ENCODE measurements at places on chromosomes 1 and 21. TPM values are rescaled to one million over a fixed set of nuclear protein-coding genes. Genes with fewer than 3 reads are reported as not detected.

C1orf21 gene
- total RNA-seq: 78.5 TPM

C1QTNF12 gene
- total RNA-seq: not detected

MTARC1 gene
- total RNA-seq: 4.0 TPM

HTR6 gene
- total RNA-seq: not detected

SH2D1B gene
- total RNA-seq: 0.16 TPM

IL12RB2 gene
- total RNA-seq: 0.43 TPM

PADI2 gene
- 0.52 TPM for total RNA-seq

CHI3L2 gene
- 9.9 TPM for total RNA-seq

GABRD gene
- total RNA-seq: not detected

GRCh38 chr1:18058981-18059605, 48.5 kb upstream of the IGSF21 start:
- DNase-seq: no peak

DNA sequence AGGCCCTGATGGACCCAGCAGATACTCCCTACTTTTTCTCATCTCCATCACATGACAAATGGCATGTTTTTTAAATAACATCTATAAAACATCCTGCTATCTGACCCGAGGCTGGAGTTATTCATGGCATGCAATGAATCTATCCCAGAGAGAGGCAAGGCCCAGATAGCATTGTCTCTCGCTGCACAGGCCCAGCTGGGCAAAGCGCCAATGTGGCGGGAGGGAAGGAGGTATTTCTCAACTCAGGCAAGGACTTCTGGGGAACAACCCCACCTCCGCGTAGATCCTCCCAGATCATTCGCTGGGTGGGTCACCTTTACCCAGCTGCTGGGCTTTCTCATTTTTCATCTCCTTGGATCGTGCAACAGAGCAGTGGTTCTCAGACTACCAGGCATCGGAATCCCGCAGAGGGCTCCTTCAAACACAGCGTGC, 59.8 kb downstream of the ERG start:
- peak; percentile 80 for DNase-seq

DNA sequence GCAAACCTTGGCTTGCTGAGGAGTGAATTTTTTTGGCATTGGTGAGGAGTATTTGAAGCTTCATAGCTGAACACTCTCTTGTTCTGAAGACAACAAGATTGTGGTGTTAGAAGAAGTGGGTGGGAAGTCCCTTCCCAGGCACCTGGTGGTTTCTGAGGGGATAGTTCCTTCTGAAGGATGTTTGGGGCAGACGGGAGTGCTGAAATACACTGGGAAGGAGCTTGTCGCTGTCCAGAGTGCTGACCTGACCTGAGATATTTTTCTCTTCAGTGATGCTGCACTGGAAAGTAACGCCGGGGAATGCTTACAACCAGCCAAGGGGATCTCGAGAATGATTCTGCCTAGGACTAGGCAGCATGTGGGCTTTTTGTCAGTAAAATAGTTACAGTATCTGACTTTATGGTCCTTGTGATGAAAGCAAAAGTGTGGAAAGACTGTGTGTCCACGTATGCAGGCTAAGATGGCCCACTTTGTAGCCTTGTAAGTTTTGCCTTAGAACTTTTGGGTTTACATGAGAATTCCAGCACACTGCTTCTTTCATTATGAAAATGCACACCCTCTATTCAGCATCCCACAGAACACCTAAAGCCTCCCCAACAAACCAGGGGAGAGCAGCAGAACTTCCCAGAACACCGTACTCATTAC, 33.1 kb upstream of the NFASC start:
- no peak for DNase-seq

GRCh38 chr1:223179786-223180185, 36.7 kb upstream of the TLR5 start:
- no peak for DNase-seq

- no peak for DNase-seq
Measured at GRCh38 chr1:205515781-205516253, 11.3 kb downstream of the CDK18 start.

DNA sequence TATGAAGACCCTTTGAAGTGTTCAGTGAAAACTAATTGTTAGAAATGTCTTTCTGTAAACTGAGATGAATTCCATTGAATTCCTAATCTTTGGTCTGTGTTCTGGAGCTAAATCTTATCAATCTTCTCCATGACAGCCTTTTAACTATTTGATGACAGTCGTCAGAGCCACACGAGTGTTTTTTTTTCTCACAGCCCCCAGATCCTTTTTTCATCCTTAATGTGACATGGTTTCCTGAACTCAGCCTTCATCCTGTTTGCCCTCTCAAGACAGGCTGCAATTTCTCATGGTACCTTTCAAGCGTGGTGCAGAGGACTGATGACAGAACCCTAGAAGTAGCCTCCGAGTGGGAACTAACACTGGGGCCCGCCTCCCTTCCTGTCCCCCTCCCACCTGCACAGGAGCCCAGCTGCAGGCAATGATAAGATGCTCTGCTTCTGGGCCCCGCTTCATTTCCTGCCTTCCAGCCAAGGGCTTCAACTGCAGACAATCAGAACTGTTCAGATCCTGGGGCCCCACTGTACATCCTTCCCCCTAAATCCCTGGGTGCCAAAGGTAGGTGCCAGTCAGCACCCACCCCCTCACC, 114.6 kb upstream of the VAV3 start:
- DNase-seq: no peak

DNA sequence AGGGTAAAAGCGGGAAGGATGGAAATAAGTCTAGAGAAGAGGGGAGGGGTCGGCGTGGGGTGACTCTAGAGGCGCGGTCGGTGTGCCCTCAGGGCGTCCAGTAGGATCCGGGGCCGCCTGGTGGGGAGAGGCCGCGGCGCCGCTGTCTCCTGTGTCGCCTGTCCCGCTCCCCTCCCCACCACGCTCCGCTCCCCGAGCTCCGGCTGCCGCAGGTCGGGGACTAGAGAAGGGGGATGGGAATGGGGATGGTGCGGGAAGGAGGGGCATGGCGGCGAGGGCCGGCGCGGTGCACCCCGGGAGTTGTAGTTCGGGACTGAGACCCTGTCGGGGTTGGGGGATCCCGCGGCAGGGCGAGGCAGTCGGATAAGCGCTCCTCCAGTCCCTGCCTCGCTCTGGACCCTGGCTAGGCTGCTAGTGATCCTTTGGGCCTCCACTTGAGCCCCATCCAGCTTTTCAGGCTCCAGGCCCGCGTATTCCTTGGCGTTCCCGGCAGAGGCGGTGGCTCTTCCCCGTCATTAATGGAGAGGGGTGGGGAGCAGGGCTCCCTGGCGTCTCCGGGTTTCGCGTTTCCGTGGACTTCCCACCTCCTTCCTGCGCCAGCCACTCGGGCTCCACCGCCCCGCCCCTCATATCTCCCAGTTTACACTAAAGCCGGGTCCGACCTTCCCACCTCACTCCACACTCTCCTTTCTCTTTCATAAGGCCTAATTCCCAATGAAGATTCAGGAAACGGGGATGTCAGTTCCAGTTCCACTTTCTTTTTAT, at the start of gene ENTREP3:
Gene ENTREP3, minus strand, starts transcription at position 241 of the 765 bp plus-strand sequence. CDS start 606 bp downstream, outside the sequence.
- peak; percentile 90 for DNase-seq

GRCh38 chr1:167288390-167289074, 67.8 kb downstream of the POU2F1 start:
- no peak for DNase-seq

DNA sequence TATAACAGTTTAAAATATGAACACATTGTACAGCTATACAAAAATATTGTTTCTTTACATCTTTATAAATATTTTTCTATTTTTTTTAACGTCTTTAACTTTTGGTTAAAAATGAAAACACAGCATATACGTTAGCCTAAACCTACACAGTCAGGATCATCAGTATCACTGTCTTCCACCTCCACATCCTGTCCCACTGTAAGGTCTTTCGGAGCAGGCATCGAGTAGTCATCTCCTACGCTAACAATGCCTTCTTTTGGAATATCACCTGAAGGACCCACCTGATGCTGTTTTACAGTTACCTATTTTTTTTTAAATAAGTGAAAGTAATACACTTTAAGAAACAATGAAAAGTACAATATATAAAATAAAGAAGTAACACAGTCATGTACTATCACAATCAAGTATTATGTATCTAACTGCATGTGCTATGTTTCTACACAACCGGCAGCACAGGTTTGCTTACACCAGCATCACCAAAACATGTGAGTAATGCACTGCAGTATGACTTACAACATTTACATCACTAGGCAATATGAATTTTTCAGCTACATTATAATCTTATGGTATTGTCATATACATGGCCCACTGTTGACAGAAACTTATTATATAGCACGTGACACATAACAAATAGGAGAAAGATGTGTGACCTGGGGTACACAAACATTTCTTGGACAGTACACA, 254.4 kb downstream of the AKT3 start:
- DNase-seq: no peak

GRCh38 chr1:165912638-165913037, 85.2 kb downstream of the UCK2 start:
- DNase-seq: no peak

DNA sequence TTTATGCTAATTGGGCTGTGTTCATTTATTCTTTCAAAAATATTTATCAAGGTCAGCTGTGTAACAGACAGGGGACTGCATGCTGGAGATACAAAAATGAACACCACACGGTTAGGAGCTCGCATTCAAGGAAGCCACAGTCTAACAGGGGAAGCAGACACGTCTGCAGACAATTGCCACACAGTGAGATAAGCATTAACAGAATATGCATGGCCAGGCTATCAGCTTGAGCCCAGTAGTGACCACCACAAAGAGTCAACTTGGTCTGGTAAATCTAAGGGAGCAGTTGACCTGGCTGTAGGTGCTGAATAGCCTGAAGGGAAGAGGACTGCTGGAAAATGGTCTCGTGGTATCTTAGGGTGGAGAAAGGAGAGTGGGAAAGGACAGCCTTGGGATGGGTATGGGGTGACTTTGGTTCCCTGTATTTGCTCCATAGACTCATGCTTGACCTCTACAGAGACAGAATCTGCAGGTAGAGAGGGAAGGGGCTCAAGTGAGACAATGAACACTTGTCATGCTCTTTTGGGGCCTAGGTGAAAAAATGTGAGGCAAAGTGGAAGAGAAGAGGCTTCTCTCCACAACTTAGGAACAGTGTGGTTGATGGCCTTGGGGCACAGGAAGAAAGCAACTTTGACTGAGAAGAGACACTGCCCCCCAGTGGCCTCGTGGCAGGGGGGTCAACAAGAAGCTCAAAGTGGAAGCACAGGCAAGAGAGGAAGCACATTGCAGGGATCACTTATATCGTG, 7.6 kb upstream of the NPL start:
- DNase-seq: peak; percentile 68

DNA sequence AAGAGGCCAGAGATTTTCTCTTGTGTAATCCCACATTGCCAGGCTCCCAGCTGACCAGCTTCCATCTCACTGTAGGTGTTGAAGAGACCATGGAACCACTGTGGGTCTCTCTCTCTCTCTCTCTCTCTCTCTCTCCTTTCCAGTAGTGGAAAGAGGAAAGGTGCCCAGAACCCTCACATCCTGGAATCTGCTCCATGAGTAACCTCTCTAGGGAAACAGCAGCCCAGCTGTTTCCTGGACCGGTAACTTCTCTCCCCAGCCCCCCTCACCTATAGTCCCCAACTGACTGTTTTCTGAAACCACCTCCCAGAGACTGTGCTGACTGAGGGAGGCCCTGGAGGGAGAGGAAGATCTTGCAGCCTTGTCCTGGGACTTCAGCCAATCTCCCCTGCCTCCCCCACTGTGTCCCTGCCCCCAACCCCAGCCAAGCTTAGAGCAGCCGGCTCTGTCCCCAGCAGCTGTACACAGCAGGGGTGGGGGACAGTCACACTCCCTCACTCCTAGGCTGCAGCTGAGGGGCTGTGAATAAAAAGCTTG, 20.6 kb upstream of the SLC45A3 start:
- DNase-seq: no peak

DNA sequence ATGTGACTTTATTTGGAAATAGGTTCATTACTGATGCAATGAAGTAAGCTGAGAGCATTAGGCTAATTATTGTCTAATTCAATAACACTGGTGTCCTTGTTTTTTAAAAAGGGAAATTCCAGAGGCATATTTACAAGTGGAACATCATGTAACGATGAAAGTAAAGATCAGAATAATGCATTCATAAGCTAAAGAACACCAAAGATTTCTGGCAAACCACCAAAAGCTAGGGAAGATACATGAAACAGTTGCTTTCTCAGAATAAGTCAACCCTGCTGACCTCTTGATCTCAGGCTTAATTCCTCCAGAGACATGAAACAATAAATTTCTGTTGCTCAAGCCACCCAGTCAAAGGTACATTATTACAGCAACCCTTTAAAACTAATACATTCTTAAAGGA, 20.3 kb upstream of the IFI16 start:
- no peak for DNase-seq

- DNase-seq: no peak
Measured at GRCh38 chr1:194734970-194735369, 1548.6 kb upstream of the B3GALT2 start.

DNA sequence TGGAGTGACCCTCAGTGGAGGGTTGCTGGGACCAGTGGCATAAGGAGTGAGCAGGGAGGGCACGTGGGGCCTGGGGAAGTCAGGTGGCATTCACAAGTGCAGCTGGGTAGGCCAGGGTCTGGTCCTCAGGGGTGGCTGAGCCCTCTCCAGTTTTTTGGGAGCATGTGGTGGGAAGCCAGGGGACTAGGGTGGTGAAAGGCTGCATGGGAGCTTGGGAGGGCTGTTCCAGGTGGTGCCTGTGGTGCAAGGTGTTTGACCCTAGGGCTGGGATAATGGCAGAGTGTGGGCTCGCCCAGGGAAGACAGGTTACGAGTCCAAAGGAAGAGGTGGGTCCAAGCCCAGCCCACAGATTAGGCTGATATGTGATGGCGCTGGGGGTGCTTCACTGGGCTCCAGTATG, 30.5 kb downstream of the MAN1C1 start:
- peak; percentile 21 for DNase-seq

- DNase-seq: no peak
Measured at GRCh38 chr1:35845766-35846165, 37.2 kb upstream of the AGO1 start.

GRCh38 chr1:25609921-25610320, 6.7 kb upstream of the MAN1C1 start:
- no peak for DNase-seq

DNA sequence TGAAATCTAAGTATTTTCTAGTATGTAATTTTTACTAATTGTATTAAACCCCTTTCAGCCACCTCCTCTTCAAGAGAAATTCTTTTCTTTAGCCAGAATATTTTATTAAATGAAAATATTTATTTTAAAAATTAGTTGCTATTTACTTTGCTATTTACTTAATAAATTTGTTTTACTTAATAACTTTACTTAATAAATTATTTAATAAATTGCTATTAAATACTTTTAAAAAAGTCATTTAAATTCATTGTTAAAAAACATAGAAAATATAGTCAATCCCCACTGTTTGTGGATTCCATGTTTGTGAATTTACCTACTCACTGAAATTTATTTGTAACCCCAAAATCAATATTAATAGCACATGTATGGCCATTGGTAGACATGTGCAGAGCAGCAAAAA, 105.6 kb downstream of the ATP1B1 start:
- no peak for DNase-seq

DNA sequence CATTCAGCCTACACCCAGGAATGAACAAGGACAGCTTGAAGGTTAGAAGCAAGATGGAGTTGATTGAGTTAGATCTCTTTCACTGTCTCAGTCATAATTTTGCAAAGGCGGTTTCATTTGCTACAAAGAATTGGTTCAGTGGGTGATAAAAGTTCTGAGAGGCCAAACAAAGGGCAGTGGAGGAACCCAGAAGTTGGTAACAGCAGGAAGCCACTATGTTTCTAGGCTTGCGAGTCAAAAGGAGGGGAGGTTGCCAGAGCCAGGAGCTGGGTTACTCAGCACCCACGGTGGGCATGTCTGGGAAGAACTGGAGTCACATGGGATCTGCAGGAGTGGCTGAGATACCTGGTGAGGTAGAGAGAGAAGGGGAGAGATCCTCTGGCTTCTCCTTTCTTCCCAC, 64.2 kb upstream of the MRPS6 start:
- DNase-seq: no peak
